ENCODE measurements at places on chromosomes 3 and 15.

DNA sequence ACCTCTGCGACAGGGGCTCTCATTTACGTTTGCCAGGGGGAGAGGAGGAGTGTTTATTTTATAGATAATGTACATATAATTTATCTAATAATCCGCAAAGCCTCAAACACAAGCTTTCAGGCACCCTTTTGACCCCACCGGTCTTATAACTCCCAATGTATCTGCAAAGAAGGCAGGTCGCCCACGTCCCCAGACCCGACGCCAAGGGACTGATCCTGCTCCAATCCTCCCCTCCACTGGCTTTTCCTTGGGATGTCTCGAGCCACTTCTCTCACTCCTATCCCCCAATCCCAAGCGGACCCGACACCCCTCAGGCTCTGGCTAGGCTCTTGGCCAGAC, 452 bp downstream of the DCP1A start:
- no peak for DNase-seq

- peak; percentile 43 for DNase-seq
These were observed 564 bp upstream of the PIGZ start for GRCh38 chr3:196969134-196969659.

DNA sequence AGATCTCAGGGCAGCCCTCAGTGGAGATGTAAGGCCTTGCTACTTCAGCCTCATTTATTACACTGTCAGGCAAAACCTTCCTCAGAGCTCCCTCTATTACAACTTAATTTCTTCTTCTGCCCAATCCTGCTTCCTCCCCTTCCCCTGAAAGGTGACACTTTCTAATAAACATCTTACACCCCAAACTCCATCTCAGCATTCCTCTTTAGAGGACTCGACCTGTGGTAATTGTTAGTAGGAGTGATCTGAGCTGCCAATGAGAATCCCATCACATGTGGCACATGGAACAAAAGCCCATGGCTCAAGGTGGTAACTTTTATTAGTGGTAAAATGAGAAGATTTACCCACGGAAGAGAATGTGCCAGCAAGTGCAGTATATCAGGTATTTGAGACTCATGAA, 29.8 kb downstream of the DTWD1 start:
- no peak for DNase-seq

DNA sequence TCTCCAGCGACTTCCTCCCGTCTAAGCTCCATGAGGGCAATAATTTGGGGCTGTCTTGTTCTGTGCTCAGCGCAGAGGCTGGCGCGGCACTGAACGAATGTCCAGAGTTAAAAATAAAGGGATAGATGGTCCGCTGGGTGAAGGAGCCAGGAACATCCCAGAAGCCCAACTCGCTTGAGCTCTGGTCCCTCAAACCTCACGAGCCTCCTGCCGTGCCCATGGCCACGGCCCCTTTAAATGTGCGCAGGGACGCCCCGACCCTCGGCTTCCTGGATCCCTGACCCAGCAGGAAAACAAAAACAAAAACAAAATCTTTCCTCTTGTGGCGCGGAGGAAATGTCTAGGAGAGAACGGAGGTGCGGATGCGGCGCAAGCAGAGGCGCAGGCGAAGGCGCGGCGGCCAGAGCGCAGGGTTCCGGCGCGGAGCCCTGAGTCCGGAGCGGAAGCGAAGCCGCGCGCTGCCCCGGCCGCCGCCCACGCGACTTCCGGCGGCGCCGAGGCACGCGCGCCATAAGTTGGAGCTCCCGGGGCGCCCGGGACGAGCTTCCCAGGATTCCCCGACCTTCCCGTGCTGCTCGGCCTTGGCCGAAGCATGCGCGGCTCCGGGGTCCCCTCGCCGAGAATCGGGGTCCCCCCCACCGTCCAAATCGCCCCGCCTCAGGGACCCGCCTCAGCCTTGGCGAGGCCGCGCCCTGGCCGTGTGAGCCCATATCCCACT, 52.9 kb upstream of the WNT7A start:
- DNase-seq, result no peak

GRCh38 chr3:59290358-59290757, 240.5 kb upstream of the CFAP20DC start:
- no peak for DNase-seq

DNA sequence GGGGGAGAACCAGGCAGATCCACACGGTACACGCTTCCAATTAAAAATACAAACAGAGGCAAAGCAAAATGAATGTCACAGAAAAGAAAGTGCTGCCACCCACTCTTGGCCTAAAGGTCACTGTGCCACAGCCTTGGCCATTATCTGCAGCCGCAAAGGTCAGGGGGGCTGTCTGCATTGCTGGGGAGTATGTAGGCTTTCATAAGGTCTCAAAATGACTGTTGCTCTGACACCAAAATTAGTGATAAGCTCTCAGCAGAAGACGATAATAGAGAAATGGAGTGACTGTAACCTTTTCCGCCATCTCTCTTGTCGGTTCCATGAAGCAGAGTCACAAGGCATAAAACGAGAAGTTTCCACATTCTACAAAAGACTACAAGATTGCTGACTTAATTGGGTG, 374.2 kb upstream of the ICE2 start:
- no peak for DNase-seq

- DNase-seq, result no peak
These were observed 313.2 kb upstream of the MME start for GRCh38 chr3:154766765-154767503.
